ENCODE measurements at places on chromosomes 5 and 9.

DNA sequence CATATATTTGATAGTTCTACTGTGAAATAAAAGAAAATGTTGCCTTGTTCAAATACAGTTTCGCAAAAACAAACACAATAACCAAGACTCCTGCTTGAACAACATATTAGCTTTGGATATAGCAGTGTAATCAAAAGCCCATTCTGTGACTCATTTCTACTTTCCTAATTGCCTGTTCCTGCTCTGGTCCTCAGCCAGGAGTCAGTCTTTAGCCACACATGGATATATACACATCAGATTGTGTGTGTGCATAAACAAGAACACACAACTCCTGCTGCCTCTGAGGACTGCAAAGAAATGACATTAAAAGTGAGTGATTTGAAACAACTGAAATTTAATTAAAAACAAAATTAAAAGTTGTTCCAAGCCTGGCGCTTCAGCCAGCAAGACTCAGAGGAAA lies 334.8 kb downstream of the TRIM32 start:
- no peak for DNase-seq

GRCh38 chr9:109914280-109915027 lies 134.5 kb downstream of the PALM2AKAP2 start:
- no peak for DNase-seq

GRCh38 chr9:117521293-117521692 lies 106.4 kb upstream of the ASTN2 start:
- DNase-seq, result no peak

GRCh38 chr5:173296737-173297676 lies 31.2 kb downstream of the STC2 start:
- DNase-seq, result peak; percentile 61

GRCh38 chr5:14665101-14665822 lies 744 bp downstream of the OTULIN start:
- DNase-seq, result peak; percentile 60

- DNase-seq, result peak; percentile 19
Observed at GRCh38 chr9:128550770-128551656, 1.4 kb upstream of the SPTAN1 start.

GRCh38 chr9:38659538-38659937 lies 39.1 kb upstream of the ANKRD18A start:
- no peak for DNase-seq

GRCh38 chr9:130860458-130861316 lies 25.6 kb downstream of the ABL1 start:
- DNase-seq, result peak; percentile 66

GRCh38 chr5:172541773-172542136 lies 87.4 kb upstream of the SH3PXD2B start:
- no peak for DNase-seq

- DNase-seq, result no peak
Observed at GRCh38 chr5:175745210-175745609, 87.3 kb downstream of the HRH2 start.

DNA sequence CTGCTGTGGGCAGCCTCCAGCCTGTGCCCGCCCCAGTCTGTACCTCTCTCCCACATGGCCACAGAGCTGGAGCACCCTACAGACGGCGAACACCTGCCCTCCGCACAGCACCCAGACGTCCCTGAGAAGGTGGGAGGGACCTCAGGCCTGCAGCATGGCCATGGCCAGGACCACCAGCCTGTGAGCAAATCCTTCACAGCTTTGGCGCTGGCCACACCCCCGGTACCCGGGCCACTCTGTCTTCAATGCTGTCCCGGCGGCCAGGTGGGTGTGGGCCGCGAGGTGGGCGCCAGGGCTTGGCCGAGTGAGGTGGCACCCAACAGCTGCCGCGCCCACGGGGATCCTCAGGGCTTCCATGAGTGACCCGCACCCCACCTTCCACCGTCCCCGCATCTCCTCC lies 18.7 kb downstream of the NOTCH1 start:
- no peak for DNase-seq

DNA sequence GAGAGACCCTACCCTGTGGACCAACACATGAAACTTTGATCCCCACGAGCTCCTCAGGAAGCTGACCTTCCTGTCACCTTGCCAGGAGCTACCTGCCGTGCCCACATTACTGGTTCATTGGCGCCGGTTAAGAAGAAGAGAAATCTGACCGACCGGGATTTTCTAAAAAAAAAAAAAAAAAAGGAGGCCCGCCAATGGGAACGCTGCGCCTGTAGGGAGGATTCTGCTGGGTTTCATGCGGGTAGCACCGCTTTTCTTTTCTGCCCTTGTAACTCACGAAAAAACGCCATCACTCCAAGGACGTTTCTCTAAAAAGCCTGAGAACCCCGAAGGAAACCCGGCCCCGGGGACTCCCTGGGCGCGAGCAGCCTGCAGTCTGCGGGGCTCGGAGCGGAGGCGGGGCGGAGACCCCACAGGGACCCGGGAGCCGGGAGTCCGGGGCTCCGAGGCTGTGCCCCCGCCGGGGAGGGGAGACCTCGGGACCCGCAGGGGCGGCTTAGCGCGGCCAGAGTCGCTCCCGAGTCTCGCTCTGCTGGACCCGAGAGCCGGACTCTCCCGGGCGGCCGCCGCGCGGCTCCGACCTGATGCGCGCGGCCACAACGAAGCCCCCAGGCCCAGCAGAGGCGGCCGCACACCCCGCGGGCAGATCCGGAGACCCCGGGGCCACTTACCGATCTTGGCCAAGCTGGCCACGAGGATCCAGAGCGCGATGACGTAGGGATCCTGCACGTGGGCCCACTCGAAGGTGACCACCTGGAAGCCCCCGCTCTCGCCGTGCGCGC lies 617 bp downstream of the SLC9A3 start:
- DNase-seq, result peak; percentile 24

DNA sequence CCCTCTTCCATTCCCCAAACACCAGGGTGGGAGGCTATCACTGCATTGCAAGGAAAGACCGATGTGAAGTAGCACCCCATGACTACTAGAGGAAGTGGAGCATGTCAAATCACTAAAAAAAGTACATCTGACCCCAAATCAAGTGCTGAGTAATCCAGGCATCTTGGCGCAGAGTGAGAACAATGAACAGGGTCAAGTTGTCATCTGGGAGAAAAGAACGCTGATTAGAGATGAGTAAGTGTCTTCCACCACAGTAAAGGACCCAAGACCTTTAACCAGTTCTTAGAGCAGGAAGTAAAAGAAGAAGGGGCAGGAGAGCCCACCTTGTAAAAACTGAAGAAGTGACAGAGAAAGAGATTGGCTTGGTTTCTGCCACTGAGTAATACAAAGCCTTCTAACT lies 75.0 kb upstream of the RAD23B start:
- DNase-seq, result no peak

DNA sequence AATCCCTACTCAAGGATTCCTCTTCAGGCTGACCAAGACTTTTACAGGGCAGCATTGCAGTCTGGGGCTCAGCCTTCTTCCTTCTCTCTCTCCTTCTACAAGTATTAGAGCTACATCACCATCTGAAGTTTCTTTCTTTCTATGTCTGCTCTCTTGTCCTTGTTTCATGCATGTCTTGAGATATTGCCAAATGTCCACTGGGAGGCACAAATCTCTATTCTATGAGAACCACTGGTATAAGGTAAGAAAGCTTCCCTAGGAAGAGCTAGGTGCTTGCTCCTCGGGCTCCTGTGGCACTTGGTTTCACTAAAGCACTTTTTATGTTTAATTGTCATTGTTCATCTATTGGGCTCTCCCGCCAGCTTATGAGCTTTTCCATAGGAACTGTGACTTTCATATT lies 289.2 kb upstream of the PCSK5 start:
- DNase-seq, result no peak

DNA sequence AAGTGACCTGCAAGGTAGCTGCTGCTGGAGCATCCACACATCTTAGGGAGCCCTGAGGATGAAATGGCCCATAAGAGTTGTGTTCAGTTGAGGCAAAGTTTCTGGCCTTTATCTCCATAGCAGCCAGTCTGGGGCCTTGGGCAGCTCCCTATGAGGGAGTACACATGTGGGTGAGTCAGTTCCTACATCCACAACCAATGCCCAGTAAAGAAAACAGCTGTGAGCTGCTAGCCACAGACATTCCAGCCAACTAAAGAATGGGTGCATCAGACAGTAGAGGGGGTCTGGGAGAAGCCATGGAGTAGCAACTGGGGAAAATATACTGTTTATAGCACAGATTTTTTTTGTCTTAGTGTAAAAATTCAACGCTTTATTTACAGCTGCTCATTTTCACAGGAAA lies 720.7 kb downstream of the TLE1 start:
- DNase-seq, result no peak

DNA sequence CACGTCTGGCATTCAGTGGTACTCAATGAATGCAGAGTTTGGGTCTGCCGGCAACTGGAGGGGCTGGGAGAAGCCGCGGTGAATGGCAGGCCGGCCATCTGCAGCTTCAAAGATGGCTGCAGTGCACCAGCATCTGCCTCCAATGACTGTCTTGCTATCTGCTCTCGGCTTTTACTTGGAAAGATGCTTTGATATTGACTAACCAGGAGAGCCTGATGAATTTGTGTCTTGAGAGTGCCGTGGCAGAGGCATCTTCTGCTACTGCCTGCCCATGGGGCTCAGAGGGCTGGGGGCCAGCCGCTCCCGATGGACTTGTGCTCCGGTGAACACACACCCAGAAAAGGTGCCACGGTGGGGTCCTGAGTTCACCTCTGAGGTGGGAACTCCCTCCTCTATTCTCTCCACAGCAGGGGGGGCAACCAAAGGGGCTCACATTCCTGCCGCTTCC lies 164.5 kb downstream of the COL23A1 start:
- no peak for DNase-seq

GRCh38 chr5:39148983-39149534 lies 70.3 kb downstream of the FYB1 start:
- no peak for DNase-seq

DNA sequence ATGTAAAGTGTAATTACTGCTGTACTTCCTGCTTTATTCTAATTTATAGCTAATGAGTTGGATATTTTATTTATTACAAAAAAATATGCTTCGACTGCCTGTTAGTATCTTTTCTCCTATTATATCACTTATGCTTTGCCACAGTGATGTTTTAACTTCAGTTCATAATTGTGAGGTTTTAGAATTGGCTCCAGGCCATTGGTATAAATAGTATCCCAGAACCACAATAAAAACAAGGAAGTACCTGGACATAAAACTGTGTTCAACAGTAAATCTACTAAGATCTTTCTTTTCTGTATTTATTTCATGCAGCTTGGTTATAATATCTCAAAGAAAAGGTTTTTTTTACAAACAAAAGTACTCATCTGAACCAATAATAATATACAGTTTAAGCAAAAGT lies 354.3 kb upstream of the CDH9 start:
- no peak for DNase-seq

- no peak for DNase-seq
Observed at GRCh38 chr5:171640480-171640879, 145.1 kb upstream of the SMIM23 start.

DNA sequence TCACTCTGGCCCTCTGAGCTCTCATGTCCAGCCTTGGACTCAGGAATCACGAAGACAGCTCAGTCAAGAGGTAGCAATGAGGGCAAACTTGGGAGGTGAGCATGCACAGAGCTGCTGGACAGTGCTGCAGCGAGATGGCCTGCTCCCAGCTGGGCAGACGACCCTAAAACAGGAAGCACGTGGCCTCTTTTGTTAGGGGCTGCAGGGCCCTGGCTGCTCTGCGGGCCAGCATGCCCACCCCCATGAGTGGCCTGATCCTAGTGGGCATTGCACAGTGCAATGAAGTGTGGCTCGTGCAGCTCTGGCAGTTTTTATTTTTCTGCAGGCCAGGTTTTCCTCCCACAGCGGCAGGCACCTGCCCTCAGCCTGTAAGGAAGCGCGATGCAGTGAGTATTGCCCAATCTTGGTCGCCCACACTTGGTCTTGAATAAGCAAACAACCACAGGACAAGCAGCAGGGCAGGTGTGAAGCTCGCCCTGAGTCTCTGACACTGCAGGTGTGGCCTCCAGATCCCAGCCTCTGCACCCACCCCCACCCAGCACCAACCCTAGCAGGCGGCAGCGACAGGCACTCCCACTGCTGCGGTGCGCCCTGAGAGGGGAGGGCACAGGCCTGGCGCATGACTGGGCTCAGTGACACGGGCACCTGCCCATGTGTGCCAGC lies 60.8 kb downstream of the SEMA4D start:
- DNase-seq, result no peak

GRCh38 chr9:123823194-123823947 lies 106.6 kb downstream of the DENND1A start:
- DNase-seq, result no peak

- DNase-seq, result no peak
Observed at GRCh38 chr9:131636593-131636992, 91.3 kb downstream of the PRRT1B start.

DNA sequence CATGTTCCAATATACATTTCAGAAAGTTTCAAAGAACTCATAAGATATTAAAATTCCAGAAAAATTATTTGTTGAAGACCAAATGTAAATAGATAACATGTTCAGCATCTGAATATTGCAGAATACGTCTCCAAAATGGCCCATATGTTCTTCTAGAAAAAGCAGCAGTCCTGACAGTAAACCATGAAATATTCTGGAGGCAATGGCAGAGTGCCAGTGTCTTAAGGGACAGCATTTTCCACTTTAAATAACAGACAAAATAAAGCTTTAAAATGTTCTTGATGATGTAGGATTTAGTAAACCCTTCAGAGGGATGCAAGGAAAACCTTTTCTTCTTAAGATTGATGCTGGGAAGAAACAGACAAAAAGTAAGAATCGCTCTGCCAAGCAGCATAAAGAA lies 721.0 kb downstream of the NR2F1-AS1 start:
- DNase-seq, result no peak

- no peak for DNase-seq
Observed at GRCh38 chr5:42360056-42360455, 63.2 kb upstream of the GHR start.

GRCh38 chr5:124755041-124755440 lies 8.6 kb upstream of the ZNF608 start:
- no peak for DNase-seq

- DNase-seq, result no peak
Observed at GRCh38 chr9:79165020-79165780, 406.6 kb upstream of the TLE4 start.

- DNase-seq, result no peak
Observed at GRCh38 chr5:95701074-95701473, 18.3 kb upstream of the SPATA9 start.

GRCh38 chr9:136376457-136376856 lies 3.0 kb upstream of the CARD9 start:
- no peak for DNase-seq

- no peak for DNase-seq
Observed at GRCh38 chr5:124678922-124679519, 67.4 kb downstream of the ZNF608 start.

GRCh38 chr9:138043411-138044345 lies 166.1 kb downstream of the CACNA1B start:
- no peak for DNase-seq

DNA sequence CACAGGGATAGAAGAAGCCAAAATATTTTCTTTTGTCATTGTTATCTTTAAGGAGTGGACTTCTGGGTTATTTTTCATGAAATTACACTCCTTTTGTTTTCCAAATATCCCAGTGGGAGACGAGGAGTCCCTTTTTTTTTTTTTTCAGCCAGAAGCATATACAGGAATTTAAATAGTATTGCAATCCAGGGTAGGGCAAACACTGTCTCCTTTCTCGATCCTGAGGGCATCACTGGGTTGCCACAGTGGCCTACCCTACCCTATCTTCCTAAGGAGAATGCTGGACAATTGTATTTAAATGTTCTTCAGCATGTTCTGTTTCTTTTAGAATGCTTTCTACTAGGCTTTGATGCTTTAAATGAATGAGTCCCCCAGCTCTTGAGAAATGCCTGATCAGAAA lies 47.9 kb downstream of the LRRC70 start:
- DNase-seq, result no peak

Data from ELF-1 (cell line).